NCI-H2107 (cell line): ENCODE measurements at places on chromosomes 4 and X.

DNA sequence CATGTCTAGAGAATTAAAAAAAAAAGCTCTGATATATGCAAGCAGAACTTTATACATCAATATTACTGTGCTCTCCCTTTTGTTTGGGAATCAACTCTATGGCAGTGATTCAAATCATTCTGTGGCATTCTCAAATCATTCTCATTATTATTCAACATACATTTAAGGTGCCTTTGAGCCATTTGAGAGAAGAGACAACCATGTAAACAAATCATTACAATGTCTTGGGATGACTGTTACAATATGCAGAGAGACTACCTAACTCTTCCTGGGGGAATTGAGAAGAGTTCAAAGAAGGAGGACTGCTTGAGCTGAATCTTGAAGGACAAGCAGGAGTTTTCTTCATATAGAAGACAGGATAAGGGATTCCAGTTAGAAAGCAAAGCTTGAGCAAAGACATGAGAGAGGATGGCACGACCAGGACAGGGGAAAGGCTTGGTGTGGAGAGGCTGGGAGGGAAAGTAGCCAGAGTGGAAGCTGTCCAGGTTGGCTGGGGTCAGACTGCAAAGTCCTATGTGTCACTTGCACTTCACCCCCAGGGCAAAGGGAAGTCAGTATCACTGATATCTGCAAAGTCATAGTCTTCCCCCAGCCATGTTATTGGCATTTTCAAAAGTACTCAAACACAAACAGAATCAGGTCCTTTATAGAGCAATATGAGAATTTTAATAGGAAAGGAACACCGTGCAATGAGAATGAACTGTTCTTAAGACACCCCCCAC is 9.0 kb downstream of the SEC24D start:
- DNase-seq: no peak

DNA sequence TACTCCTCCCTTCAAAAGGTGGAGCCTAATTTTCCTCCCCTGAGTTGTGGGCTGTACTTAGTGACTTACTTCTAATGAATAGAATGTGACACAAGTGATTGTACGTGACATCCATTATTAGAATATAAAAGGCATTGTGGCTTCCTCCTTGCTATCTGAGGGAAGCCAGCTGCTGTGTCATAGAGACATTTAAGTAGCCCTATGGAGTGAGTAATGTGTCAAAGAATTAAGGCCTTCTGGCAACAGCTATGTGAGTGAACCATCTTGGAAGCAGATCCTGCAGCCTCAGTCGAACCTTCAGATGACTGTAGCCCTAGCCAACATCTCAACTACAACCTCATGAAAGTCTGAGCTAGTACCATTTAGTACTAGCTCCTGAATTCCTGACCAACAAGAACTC is 76.1 kb downstream of the BCOR start:
- DNase-seq: no peak

DNA sequence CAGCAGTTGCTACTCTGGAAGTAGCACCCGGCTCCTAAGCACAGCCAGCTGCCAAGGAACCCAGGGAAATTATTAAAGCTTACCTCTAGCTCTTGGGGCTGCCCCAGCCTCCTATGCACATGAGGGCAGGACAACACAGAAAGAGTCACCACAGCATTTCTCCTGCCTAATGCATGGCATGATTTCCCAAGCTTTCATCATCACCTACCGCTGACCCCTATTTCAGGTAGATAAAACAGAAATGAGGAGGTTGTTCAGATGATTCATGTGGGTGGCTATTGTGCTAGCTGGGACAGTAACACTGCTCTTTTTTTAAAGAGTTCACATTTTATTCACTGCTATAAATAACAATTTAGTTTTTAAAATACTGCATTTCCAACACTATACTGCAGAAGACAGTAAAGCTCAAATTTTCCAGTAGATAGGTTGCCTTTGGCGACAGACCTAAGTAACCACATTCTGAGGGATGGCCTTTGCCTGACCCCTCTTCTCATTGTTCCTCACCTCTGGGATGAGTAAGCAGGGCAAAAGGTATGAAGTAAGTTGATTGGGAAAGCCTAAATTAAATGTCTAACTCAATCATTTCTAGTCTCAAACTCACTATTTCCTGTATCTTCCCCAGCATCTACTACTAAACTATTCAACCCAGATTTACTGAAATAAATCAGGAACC is 16.7 kb downstream of the CASK start:
- no peak for DNase-seq

GRCh38 chrX:95953564-95953963 is 731.1 kb upstream of the DIAPH2 start:
- no peak for DNase-seq

GRCh38 chr4:153036931-153037482 is 100.9 kb downstream of the FHDC1 start:
- DNase-seq: no peak

DNA sequence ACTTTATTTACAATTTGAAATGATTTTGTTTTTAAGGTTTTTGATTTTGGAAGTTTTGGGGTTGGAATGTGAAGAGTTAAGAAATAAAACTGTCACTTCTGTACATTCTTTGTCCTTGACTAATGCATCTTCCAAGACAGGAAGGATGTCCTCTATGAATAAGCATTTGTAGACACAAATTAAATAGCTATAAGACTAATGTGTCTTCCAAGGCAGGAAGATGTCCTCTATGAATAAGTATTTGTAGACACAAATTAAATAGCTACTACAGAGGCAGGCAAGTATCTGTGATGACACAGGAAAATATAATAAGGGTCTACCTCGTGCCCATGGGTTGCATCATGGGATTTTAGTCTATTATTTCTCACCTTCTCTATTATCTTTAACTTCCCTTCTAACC is 14.5 kb downstream of the PRSS48 start:
- DNase-seq: no peak

DNA sequence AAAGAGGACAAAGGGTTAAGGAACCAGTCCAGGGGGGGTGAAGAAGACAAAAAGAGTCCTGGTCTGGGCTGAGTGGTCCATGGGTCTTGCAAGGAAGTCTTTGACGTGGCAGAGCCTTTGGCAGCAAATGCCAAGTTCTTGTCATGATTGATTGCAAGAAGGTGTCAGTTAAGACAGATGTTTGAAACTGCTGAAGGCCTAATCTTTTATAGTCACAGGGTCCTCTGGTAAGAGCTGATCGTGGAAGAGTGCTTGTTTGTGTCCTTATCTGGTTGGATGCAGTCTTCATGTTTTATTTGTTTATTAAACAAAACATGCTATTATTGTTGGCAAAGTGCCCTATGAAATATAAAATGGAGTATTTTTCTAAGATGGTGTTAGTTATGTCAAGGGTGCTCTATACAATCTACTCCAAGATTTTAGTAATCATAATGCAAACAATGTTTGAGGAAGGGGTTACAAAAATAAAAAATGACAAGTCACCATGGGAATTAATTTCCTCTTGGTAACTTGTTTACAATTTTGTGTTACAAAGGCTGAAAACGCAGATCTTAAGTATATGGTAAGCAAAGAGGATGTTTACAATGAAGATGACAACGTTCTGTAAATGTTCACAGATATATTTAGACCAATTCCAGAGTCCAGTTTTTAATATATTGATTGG is 85.9 kb downstream of the MAGED4 start:
- DNase-seq: no peak
